Activated CD8-positive, alpha-beta memory T cell treated with anti-CD3 and anti-CD28 coated beads, Interleukin-2, amount 50 U/mL, for 48 hours (primary cell): ENCODE measurements at places on chromosomes 1 and 21.
A peak's percentile ranks its signal among the peaks of the same experiment; 100 is the strongest.

- no peak for DNase-seq
Measured at GRCh38 chr21:43676391-43676790, 17.0 kb downstream of the RRP1B start.

GRCh38 chr1:182229921-182230491, 161.6 kb downstream of the GLUL start:
- no peak for DNase-seq

DNA sequence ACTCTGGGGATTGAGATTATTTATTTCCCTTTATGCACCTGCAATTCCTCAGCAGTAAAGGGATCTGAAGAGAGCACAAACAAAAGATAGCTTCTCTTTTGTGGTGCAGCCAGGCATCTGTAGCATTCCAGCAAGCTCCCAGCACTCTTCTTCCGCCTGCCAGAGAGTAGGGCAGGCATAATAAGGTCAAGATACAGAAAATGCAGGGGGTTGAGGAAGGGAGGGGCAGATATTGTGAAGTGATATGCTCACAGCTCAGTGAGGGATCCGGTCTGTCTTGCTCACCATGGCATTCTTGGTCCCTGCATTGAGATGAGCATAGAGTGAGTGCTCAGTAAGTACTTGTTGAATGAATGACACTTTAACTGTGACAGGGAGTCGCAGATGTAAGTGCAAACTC, 23.9 kb downstream of the FASLG start:
- DNase-seq = no peak

- DNase-seq = peak; percentile 20
Measured at GRCh38 chr1:41312991-41313645, 48.1 kb upstream of the FOXO6 start.

- no peak for DNase-seq
Measured at GRCh38 chr1:115445090-115445489, 107.0 kb upstream of the NGF start.

GRCh38 chr1:76190749-76191424, 116.3 kb downstream of the ST6GALNAC3 start:
- no peak for DNase-seq

DNA sequence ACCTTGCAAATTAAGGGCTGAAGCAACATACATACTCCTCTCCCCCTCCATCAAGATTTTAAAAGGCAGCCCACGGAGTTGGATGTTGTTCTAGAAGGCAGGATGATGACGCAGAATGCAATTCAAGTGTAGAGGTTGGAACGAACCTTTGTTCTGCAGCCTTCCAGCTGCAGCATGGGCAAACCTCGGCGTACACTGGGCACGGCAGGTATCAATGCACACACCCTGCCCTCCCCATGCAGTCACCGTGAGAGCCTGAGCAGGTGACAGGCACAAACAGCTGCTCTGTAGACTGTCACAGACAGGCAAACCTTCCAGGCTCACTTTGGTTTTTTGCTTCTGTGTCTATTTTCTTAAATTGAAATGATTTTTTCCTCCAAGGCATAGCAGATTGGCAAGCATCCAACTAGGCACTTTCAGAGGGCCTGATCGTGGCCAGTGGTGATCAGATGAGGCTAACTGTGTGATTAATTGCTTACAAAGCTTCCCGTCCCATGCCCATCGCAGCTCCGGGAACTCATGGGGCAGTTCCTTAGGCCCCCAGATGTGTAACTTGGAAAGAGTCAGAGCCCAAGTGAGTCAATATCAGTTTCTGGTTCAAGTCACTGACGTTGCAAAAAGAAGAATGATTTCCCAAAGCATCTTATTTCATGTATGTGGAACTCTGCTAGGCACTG, 82.3 kb downstream of the ITPKB start:
- no peak for DNase-seq

- peak; percentile 93 for DNase-seq
Measured at GRCh38 chr1:1063945-1064831, 9.9 kb downstream of the RNF223 start.

- peak; percentile 23 for DNase-seq
Measured at GRCh38 chr1:205576011-205576410, 55.8 kb downstream of the ELK4 start.

DNA sequence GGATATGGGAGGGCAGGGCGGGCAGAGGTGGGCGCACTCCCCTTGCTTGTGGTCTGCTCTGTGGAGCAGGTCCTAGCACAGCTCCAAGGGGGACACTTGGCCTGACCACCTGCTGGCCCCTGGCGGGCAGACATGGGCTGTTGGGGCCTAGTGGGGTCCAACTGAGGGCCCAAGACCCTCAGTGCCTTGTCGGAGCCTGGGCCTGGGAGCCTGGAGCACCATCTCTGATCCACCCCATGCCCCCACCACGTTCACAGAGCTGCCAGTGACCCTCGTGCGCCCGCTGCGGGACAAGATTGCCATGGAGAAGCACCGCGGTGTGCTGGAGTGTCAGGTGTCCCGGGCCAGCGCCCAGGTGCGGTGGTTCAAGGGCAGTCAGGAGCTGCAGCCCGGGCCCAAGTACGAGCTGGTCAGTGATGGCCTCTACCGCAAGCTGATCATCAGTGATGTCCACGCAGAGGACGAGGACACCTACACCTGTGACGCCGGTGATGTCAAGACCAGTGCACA, 70.6 kb downstream of the OBSCN start:
- peak; percentile 45 for DNase-seq

GRCh38 chr1:103788377-103788776, 38.7 kb downstream of the AMY1C start:
- DNase-seq = no peak

- DNase-seq = no peak
Measured at GRCh38 chr1:224804220-224804619, 125.3 kb upstream of the DNAH14 start.

DNA sequence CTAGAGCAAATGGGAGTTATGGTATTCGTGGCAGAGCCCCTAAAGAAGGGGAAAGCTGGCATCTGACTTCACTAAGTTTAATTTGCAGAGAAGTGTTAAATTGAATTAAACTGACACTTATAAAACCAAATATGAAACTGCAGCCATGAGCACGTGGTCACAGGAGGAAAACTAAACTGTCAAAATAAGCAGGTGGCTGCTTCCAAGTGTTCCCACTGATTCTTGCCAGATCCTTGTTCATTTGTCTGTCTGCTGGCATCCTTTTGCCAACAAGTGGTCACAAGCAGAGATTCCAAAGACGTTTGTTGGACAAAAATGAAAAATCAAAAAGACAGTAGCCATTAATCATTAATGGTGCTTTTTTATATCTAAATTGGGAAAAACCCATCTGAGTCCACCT, 6.5 kb upstream of the CELA2B start:
- DNase-seq = no peak

- peak; percentile 73 for DNase-seq
Measured at GRCh38 chr1:31760471-31761470, 3.4 kb downstream of the ADGRB2 start.

GRCh38 chr1:204994086-204994862, 48.7 kb upstream of the CNTN2 start:
- DNase-seq = no peak

GRCh38 chr1:115560027-115560426, 81.7 kb upstream of the VANGL1 start:
- no peak for DNase-seq

- no peak for DNase-seq
Measured at GRCh38 chr21:37432710-37433455, 66.3 kb downstream of the DYRK1A start.

DNA sequence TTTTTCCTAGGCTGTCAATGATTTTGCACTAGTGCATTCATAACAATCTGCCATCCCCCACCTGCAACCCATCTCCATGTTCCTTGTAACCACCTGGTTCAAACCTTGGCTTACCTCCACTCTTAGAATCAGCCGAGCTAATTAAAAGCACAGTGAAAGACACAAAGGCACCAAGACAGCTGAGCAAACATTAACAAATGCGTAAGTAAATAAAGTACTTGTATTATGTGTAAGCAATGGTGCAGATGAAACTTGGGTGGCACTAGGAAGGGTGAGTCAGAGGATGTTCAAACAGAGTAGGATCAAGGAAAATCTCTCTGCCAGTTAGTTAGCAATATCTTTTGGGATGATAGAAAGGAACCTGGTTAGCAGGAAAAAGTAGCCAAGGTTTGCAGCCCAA, 5.1 kb upstream of the FOXJ3 start:
- no peak for DNase-seq

GRCh38 chr1:37480581-37481288, 6.4 kb downstream of the ZC3H12A start:
- no peak for DNase-seq
